Renal cortical epithelial cell (primary cell): ENCODE measurements at places on chromosomes 11 and 22. TPM values are rescaled to one million over a fixed set of nuclear protein-coding genes. Genes with fewer than 3 reads are reported as not detected.

The SMIM35 gene
- total RNA-seq: not detected in 2 replicates

The OR5P2 gene
- total RNA-seq: 0.10 TPM in 1 of 2 replicates, not detected in the other

The TSPAN4 gene
- 85.4 and 86.2 TPM in 2 replicates for total RNA-seq

The TNNI2 gene
- not detected in 2 replicates for total RNA-seq

The PAK1 gene
- total RNA-seq: 16.0 and 30.0 TPM in 2 replicates

The AIFM3 gene
- total RNA-seq: 0.17 and 0.99 TPM in 2 replicates

The BATF2 gene
- total RNA-seq: 1.1 and 1.6 TPM in 2 replicates

The PHETA2 gene
- 9.3 and 9.6 TPM in 2 replicates for total RNA-seq

The NLRP14 gene
- 0.10 TPM in 1 of 2 replicates, not detected in the other for total RNA-seq

The CLDN5 gene
- total RNA-seq: 1.3 and 1.9 TPM in 2 replicates

The MMP7 gene
- total RNA-seq: 2,273 and 2,825 TPM in 2 replicates

The XKR3 gene
- 0.15 TPM in 1 of 2 replicates, not detected in the other for total RNA-seq

The CD3E gene
- total RNA-seq: not detected in 2 replicates

DNA sequence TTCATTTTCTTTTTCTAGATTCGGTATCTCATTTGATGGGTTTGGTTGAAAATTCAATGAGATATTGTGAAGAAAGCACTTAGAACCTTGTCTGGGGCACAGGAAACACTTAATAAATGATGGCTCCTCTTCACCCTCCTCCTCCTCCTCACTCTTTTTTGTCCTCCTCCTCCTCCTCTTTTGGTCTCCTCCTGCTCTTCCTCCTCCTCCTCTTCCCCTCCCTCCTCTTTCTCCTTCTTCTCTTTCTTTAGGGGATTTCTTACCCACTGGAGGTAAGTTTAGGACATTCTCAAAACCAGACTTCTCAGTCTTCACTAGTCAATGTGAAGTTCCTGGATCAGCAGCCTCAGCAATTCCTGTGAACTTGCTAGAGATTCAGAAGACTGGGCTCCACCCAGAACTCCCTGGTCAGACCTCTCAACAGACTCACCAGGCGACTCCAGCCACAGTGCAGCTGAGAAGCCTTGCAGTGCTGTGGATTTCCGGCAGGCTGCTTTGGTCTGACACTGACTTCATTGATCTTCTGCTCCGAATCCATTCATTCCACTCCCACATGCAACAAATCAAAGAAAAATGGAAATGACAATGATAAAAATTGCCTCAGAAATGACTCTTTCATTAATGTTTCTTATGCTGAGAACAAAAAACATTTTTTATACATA is 368.6 kb upstream of the B3GAT1 start:
- DNase-seq: no peak

DNA sequence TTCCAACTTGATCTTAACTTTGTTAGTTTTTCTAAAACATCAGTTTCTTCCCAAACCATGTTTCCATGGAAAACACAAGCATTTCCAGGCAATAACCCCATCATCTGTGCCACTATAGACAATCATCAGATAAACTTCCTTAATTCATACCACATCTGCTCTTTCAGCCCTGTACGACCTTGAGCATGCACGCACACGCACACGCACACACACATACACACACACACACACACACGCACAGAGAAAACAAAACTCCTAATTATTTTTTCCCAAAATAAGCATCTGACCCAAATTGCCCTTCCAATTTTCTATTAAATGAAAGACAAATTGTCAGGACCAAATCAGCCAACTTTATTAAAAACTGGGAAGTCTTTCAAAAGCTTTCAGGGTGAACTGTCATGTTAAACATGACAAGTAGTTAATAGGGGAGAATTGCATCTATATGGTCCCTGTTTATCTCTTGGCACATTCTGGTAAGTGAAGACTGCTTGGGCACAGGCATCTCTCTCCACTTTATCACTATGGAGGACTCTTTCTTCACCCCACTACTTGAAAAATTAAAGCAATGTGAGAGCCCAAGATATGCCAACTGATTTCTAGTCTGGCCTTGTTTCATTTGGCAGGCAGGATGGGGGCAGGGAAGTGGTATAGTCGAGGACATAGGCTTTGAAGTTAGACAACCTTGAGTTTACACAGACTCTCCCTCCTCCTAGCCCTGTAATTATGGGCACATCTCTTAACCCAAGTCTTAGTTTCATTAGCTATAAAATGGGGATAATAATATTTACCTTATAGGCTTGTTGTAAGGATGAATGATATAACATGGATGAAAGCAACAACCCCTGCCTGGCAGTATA is 15.1 kb downstream of the ADM start:
- DNase-seq: no peak

- DNase-seq: no peak
Measured at GRCh38 chr11:106105986-106106385, 28.5 kb downstream of the AASDHPPT start.

DNA sequence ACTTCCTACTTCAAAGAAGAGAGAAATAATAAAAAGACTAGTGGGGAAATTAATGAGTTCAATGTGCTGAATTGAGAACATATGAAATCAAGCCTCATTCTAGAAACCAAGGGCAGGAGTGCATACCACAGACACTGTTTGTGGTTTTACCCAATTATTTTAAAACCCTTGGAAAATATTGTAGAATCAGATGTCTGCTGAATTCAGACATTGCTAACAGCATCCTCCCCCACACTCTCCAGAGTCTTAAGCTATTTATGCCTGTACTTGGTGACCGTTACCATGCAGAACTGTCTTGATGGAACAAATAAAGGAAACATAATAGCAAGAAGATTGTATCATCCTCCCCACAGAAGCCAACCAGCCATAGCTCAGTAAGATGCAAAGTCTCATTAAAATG is 850.1 kb downstream of the NTM start:
- peak; percentile 40 for DNase-seq

DNA sequence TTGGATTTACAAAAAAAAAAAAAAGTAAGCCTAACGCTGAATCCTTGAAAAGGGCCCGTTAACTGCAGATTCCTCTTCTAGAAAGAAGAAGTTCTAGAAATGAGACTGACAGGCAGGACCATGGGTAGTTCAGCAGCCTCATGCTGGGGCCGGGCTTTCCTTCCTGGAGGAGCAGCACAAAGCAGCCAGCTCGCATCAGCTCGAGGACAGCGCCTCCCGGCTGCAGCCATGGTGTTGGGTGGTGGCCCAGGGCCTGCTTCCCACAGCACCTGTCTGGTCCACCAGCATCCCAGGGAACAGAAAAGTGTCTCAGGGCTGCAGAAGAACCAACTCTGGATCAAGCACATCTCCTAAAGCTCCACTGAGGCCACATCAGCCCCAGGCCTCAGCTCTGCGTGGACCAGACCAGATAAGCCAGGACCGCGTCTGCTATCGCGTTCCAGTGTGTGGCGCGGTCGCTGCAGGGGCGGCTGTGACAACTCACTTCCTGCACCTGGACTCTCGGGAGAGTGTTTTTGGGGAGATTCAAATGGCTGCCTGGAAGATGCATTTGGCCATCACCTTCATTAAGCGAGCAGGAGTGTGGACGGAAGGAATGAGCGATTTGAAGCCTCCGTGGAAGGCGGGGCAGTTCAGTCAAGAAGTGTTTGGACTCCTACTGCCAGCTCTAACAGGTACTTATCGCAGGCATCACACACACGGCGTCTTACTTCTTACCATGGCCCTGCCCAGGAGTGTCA is 53.5 kb downstream of the MYH9 start:
- no peak for DNase-seq

GRCh38 chr22:48709453-48709852 is 1118.2 kb downstream of the BRD1 start:
- DNase-seq: no peak

- no peak for DNase-seq
Measured at GRCh38 chr22:19966908-19967750, 25.5 kb upstream of the TXNRD2 start.

DNA sequence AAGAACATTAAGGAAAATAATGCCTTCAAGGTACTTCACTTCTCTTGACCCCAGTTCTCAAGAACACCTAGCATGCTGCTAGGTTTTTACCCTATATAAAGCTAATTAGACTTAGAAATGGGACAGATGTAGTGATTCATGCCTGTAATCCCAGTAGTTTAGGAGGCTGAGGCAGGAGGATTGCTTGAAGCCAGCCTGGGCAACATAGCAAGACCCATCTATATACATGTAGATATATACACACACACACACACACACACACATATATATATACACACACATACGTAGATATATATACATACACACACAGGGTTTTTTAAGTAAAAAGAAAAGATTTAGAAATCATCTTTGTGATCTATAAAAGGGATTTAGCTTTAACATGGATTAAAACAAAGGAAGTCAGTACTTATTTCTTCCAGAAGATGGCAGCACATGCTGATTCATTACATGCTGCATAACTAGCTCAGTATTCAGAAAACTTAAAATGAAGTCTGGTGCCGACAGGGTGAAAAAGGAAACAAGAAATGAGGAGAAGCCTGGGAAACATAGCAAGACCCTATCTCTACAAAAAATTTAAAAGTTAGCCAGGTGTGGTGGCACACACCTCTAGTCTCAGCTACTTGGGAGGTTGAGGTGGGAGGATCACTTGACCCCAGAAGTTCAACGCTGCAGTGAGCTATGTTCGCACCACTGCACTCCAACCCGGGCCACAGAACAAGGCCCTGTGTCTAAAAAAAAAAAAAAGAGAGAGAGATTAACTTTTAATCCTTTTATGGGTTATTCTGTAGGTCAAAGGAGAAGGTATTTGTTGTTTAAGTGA is 28.5 kb upstream of the RBX1 start:
- peak; percentile 72 for DNase-seq

GRCh38 chr11:74377689-74378088 is 20.5 kb downstream of the PGM2L1 start:
- DNase-seq: no peak

GRCh38 chr22:37848587-37849088 is 581 bp upstream of the EIF3L start:
- peak; percentile 36 for DNase-seq

DNA sequence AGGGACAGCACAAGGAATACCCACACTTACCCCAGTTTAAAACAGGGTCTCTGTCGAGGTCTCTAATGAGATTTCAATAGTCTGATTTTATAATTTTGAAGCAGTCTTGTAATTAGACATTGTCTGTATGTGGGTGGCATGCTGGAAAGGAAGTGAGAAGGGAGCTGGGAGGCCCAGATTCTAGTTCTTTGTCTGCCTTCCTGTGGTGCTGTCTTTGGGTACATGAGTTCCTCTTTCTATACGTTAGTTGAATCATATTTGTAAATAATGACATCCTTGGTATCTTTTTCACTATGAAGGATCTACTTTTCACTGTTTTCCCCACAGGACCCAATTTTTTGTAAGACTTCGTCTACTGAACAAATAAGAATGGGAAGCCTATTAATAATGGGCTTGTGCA is 42.0 kb upstream of the TENM4 start:
- DNase-seq: no peak

DNA sequence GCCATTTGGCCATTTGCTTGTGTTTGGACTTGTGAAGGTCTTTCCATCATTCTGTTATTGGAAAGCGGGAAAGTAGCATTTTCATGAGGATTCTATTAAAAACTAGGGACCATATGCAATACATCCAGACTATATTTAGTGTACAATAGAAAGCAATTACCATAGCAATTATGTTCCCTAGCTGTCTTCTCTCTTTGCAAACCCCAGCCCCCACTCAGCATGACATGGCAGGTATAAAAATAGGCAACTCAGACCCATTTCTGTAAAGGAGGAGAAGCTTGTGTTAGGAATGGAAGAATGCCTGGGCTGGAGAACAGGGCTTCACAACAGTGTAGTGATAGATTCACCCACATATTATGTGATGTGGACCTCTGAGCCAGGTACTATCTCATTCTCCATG is 12.4 kb downstream of the OR51B6 start:
- no peak for DNase-seq

- DNase-seq: no peak
Measured at GRCh38 chr11:72227316-72228228, 3.0 kb downstream of the INPPL1 start.

DNA sequence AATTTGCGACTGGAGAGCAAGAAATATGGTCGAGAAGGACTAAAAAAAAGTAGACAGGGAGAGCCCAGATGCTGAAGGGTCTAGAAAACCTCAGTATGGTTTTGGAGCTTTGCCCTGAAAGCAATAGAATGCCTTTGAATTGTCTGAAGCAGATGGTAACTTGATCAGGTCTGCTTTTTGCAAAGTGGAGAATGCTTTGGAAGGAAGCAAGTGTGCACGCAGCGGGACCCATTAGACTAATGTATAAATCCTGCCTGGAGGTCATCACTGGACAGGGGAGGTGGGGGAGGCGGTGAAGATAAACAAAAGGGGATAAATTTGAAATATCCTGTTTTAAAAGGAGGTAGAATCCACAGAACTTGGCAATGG is 757 bp upstream of the HINFP start:
- peak; percentile 28 for DNase-seq

GRCh38 chr22:40334899-40335298 is 11.4 kb upstream of the ADSL start:
- no peak for DNase-seq

- DNase-seq: no peak
Measured at GRCh38 chr22:22371031-22371541, 126.5 kb downstream of the VPREB1 start.

GRCh38 chr11:92866679-92867282 is 102.7 kb upstream of the MTNR1B start:
- DNase-seq: no peak

DNA sequence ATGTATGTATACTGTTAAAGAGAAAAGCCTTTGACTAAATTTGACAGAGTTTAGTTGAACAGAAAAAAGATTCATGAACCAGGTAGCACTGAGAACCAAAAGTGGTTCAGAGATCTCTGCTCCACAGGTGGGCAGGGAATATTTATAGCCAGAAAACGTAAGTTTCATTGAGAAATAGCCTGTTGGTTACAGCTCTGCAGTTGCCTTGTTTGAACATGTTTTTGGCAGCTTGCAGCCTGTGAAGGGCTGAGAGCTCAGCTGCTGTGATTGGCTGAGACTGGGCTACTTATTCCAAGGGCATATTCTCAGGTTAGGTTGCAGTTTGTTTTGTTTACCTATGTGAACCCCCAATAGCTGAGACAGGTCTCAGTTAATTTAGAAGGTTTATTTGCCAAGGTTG is 13.5 kb upstream of the ZNF74 start:
- DNase-seq: no peak

DNA sequence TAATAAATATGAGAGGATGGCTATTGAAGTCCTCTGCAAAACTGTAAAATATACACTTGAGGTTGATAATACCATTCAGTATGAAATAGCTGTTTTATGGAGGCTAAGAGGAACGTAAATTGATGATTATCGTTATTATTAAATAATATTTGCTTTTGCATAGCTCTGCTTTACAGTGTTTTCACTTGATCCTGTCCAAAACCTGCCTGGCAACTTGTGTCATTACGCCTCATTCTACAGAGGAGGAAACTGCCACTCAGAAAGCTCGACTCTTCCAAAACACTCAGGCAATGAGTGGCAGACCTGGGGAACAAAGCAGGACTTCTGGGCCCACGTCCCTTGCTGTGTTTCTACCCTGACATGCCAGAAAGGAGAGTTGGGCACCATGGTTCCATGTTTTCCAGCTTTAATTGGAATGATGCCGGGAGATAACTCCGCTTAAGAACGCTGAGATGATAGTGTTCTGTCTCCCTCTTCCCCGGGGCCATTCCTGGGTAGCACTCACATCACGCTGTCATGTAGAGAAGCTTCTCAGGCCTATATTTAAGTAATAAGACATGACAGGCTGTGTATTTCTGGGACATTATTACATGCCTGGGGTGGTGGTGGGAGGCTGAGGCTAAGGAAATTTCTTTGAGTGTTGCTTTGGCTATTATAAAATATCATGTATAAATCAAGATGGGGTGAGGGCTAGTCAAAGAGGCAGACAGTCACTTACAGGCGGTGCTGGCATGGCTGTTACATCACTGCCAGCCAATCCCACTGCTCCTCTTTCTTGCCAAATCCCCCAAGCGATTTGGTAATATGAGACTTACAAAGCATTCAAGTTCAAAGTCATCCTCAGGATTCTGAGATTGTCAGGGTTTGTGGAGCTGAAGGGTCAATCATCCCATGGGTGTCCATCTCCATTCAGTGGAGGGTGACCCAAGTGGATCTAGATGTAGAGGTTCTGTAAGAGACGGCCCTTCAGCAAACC is 501.7 kb downstream of the INSC start:
- no peak for DNase-seq
